ENCODE measurements at places on chromosomes 2 and 18. TPM values are rescaled to one million over a fixed set of nuclear protein-coding genes. Genes with fewer than 3 reads are reported as not detected.

ITGB6 gene
- polyA plus RNA-seq, result 52.2 TPM

CIAO1 gene
- 43.5 TPM for polyA plus RNA-seq

AMER3 gene
- not detected for polyA plus RNA-seq

ARHGEF33 gene
- polyA plus RNA-seq, result 1.6 TPM

TNFRSF11A gene
- polyA plus RNA-seq, result 4.7 TPM
